Cortex of kidney (tissue), 1 donor: ENCODE measurements at places on chromosomes 7 and 10.

DNA sequence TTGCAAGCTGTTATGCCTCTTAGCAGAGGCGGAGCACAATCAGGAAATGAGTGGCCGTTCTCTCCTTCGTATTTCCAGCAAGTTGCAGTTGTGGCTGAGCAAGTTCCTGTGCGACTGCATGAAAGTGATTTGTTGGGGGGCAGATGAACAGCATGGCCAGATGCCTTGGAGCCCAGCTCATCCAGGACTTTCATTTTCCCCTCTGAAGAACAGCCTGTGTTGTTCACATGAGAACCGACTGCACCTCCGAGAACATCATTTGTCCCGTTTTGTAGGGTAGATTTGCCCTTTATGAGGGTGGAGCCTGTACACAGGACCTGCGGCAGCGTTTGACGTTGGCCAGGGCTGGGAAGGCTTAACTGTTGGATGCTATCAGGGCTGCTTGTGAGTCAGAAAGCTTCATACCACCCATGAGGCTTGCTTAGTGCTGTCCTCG is 4.4 kb downstream of the BAG3 start:
- no peak for DNase-seq

DNA sequence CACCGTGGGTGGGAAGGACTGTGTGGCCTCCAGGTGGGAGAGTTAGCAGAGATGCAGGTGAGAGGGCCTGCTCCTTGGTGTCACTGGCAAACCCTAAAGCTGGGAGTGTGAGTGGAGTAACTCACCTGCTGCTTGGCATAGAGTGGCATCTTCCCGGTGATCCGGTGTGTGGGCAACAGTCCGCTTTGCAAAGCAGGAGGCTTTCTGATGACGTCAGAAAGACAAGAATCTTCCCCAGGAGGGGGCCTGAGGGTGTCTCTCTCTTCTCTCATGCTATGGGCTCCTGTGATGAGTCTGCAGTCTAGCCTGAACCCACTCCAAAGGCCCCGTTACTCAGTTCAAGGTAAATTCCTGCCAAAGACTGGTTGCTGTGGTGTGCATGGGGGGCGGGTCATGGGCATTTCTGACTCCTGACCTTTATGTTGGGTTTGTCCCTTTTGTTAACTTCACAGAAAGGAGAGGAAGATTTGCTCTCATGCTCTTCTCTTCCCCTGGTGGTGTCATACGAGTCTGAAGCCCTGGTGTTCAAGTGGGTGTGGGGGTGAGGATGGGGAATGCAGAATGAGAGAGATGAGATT is 187.9 kb downstream of the GATA3 start:
- no peak for DNase-seq

GRCh38 chr10:22427101-22427500 is 81.8 kb downstream of the SPAG6 start:
- no peak for DNase-seq

GRCh38 chr7:91185771-91186170 is 78.5 kb upstream of the FZD1 start:
- DNase-seq: no peak

DNA sequence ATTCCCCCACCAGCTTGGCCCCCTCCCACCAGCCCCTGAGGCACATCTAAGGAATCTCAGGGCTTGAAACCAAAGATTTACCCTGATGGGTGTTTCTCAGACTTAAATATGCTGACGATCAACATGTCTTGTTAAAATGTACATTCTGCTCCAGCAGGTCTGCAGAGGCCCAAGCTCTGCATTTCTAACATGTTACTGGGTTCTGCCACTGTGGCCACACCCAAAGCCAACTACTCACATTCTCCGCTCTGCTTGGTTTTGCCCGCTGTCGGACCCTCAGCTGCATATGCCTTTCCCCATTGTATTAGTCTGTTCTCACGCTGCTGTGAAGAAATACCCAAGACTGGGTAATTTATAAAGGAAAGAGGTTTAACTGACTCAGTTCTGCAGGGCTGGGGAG is 8.9 kb downstream of the PIP4K2A start:
- no peak for DNase-seq

- DNase-seq: no peak
Measured at GRCh38 chr7:156773966-156774365, 119.0 kb downstream of the LMBR1 start.

DNA sequence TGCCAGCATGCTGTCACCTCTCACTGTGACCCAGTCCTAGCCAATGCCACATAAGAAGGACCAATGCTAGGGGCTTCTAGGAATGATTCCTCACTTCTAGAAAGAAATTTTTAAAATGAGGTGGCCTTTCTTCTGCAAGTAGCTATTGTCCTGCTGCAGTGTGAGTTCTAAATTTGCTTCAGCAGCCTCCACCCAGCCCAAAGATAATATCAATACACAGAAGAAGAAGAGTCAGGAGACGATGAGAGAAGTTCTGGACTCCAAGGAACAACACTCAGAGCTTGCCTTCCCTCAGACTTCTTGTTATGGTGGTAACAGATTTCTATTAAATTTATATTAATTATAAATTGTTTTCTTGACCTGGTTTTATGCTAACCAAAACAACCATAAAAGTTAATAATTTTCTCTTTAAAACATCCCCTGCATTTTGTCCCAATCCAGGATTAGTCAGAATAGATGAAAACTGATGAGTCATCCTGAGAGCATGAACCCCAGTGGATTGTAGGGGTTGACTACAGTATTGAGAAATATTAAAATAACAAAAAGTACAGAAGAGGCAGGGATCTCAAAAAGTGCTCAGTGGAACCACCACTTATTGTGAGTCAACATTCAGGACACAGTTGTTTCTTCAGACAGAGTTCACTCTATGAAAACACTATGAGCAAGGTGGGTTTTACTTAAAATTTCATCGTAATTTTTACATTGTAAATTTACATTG is 29.6 kb upstream of the AKR1C2 start:
- no peak for DNase-seq

DNA sequence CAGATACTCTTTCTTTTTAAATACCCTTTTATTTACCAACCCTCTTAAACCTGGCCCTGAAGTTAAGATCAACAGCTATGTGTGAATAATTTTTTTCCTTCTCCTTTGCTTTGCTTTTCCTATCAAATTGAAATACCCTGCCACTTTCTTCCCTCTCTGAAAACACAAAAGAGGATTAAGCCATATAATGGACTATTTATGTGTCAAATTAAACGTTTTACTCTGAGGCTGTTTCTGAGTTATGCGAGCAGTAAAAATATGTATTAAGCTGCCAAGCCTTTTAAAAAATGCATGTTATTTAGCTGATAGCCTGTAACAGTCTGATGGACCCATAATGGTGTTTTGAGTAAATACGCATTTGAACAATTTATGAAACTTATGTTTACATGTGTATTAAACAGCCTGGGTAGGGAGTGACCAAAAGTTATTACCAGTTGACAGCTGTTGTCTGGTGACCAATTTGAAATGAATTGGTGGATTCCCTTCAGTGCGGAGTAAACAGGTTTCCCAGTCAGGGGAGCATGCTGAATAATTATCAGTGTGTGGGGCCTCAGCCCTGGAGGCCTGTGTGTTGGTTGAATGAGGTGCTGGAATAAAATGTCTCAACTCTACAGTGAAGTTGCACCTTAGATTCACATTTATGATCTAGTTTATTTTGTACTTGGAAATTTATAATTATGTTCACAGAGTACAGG is 89.6 kb downstream of the AUTS2 start:
- DNase-seq: no peak

DNA sequence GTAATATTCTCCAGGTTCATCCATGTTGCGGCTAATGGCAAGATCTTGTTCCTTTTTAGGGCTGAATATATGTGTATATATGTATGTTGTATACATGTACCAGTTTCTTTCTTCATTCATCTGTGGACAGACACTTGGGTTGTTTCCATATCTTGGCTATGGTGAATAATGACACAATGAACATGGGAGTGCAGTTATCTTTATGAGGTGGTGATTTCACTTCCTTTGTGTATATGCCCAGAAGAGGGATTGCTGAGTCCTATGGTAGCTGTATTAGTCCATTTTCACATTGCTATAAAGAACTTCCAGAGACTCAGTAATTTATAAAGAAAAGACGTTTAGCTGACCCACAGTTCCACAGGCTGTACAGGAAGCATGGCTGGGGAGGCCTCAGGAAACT is 17.1 kb upstream of the TSPAN15 start:
- no peak for DNase-seq

- DNase-seq: no peak
Measured at GRCh38 chr7:2299131-2299829, 15.0 kb downstream of the SNX8 start.

DNA sequence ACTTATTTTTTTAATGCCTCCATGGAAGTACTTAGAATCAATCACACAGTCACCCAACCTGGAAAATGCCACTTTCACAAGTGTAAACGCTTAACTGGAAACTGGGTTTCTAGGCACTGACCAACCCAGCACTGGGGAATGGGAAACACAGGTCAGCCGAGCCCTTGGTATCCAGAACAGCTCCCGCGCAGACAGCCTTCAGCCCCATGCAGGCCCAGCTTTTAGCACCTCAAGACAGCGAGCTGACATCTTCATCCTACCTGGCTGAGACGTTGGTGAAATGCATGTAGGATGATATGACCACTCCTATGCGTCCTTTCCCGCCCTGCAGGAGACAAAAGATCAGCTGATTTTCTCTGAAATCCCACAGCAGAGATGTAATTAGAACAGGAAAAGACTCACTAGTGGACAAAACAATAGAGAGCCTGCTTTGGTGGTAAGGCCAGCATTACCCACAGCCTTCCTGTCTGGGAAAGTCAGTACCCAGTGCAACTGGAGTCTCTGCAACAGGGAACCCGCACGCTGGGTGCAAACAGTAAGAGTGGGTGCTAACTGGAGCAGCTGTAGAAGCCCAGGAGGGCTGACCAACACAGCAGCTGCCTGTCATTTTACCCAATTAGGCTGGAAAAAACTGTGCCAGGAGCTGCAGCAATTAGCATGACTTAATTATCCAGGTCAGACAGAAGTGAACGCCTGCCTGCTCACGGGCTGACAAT is 153.7 kb downstream of the TNS3 start:
- DNase-seq: no peak

DNA sequence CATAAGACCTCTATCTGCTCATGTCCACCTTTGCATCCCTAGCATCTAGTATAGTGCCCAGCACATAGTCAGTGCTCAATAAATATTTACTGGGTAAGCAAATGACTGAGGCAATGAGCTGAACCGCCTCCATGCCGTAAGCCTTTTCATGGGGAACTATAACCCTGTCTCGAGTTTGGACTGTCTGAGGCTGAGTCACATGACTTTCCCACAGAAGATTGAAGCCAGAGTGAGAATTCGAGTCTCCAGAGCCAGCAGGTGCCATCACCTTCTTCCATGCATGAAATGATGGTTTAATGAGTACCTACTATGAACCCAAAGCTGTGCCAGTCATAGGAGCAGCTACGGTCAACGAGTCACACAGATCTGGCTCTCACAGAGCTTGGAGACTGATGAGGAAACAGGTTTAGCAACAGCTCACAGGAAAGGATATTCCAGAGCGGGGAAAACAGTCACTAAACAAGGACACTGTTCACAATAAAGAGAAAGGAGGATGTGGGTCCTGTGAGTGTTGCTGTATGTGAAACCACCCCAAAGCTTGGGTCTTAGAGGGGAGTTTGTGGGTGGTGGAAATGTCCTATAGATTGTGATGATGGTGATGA is 75.2 kb downstream of the TEX36 start:
- DNase-seq: no peak

GRCh38 chr7:107969856-107970255 is 33.1 kb downstream of the LAMB1 start:
- no peak for DNase-seq

DNA sequence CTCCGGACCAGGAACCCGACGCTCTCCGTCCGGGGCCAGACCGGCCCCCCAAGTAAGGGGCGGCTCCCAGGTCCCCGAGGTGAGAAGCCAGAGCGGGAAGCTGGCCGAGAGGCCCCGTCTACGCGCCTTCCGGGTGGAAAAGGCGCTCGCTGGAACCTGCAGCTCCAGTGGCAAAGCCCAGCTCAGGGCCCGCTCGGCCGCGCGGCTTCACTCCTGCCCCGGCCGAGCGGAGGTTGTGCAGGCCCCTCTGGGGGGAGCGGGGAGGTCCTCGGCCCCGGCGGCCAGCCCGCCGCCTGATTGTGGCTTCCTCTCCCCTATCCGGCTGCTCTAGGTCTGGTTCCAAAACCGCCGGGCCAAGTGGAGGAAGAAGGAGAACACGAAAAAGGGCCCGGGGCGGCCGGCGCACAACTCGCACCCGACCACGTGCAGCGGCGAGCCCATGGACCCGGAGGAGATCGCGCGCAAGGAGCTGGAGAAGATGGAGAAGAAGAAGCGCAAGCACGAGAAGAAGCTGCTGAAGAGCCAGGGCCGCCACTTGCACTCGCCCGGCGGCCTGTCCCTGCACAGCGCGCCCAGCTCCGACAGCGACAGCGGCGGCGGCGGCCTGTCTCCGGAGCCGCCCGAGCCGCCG is 2.9 kb downstream of the UNCX start:
- DNase-seq: no peak

- DNase-seq: no peak
Measured at GRCh38 chr10:122707535-122707934, 7.9 kb upstream of the C10orf120 start.

GRCh38 chr7:69091521-69091920 is 506.8 kb upstream of the AUTS2 start:
- DNase-seq: no peak

- DNase-seq: no peak
Measured at GRCh38 chr7:55110993-55111361, 92.2 kb downstream of the EGFR start.

GRCh38 chr7:36994456-36995112 is 270.3 kb upstream of the AOAH start:
- no peak for DNase-seq

- DNase-seq: no peak
Measured at GRCh38 chr7:142817506-142817905, 37.4 kb upstream of the EPHB6 start.

- no peak for DNase-seq
Measured at GRCh38 chr10:100847440-100847839, 65.3 kb upstream of the SLF2 start.
